K562 (cell line): ENCODE measurements at places on chromosomes 4 and X. TPM values are rescaled to one million over a fixed set of nuclear protein-coding genes. Genes with fewer than 3 reads are reported as not detected.

Gene YY2
- 2.2 TPM in 2 replicates for total RNA-seq

Gene BCAP31
- total RNA-seq, result 261 and 262 TPM in 2 replicates

Gene RHOH
- total RNA-seq, result 24.0 and 26.3 TPM in 2 replicates

Gene SERPINA7
- total RNA-seq, result not detected in 2 replicates

Gene GAB3
- total RNA-seq, result 23.3 and 25.6 TPM in 2 replicates

Gene CXCL10
- total RNA-seq, result 0.18 TPM in 1 of 2 replicates, not detected in the other

Gene RTL9
- total RNA-seq, result 0.16 and 0.31 TPM in 2 replicates

Gene MTNR1A
- not detected in 2 replicates for total RNA-seq

Gene XAGE1A
- 58.9 and 59.0 TPM in 2 replicates for total RNA-seq

Gene CPE
- total RNA-seq, result 0.16 and 0.22 TPM in 2 replicates

Gene KDM6A
- total RNA-seq, result 21.0 and 27.5 TPM in 2 replicates

Gene SULT1B1
- total RNA-seq, result 0.04 TPM in 1 of 2 replicates, not detected in the other

Gene NCAPG
- total RNA-seq, result 72.9 and 73.4 TPM in 2 replicates

Gene NAT8L
- 9.5 and 11.0 TPM in 2 replicates for total RNA-seq

Gene UGT2B15
- total RNA-seq, result 0.16 TPM in 1 of 2 replicates, not detected in the other

Gene GC
- 0.44 and 1.3 TPM in 2 replicates for total RNA-seq

Gene TRPC3
- 0.13 and 0.20 TPM in 2 replicates for total RNA-seq

Gene SCML1
- total RNA-seq, result 0.07 TPM in 1 of 2 replicates, not detected in the other

Gene FRG2
- not detected in 2 replicates for total RNA-seq

Gene MAGEA1
- 43.5 and 44.1 TPM in 2 replicates for total RNA-seq

Gene GRK4
- 4.8 and 4.9 TPM in 2 replicates for total RNA-seq

Gene PWWP3B
- total RNA-seq, result 0.04 TPM in 1 of 2 replicates, not detected in the other

Gene PAGE5
- total RNA-seq, result 143 and 149 TPM in 2 replicates

Gene CABS1
- total RNA-seq, result not detected in 2 replicates

Gene CPZ
- total RNA-seq, result 1.5 and 1.6 TPM in 2 replicates

Gene MTTP
- total RNA-seq, result 0.04 and 0.40 TPM in 2 replicates

Gene ZFP42
- total RNA-seq, result 0.20 and 0.31 TPM in 2 replicates
